Naive thymus-derived CD8-positive, alpha-beta T cell (primary cell): ENCODE measurements at places on chromosomes 12 and 14.

DNA sequence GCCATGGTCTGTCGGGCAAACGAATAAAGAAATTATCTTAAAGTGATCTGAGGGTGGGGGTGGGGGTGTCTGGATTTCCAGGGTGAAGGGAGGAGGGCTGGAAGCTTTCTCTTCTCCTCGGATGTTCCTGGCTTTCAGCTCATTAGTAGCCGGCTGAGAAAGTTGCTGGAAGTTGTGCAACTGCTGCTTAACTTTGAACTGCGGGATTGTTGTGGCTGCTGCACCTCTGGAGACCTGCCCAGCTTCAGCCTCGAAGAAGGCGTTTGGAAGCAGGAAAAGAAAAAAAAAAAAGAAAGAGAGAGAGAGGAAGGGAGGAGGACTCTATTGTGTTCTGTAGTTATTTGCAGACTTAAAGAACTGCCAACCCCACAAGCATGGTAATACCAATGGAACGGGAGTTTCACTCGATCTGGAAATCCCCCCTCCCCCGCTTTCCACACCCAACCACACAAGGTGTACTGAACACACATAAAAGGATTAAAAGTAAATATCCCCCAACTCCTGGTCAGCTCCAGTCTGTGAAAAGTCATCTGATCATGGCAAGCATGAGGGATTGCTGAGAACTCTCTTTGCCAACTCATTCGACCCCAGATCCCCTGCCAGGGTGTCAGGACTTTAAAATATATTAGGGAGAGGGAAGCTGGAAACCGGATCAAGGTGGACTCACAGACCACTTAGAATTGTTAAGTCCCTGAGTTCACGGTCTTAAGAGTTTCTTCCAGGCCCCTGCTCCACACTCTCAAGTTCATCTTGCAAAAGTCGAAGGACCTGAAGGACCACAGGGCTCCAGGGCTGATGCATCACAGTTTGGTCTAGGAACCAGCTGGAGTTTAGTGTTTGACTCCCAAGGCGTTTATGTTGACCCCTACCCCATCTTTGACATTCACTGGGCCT lies at the start of gene RASSF9:
Gene RASSF9, minus strand, starts transcription at position 213 of the 894 bp plus-strand sequence. Its CDS starts 208 bp downstream, at position 5.
- no peak for DNase-seq

GRCh38 chr12:124527861-124528561 lies 39.4 kb downstream of the NCOR2 start:
- no peak for DNase-seq

DNA sequence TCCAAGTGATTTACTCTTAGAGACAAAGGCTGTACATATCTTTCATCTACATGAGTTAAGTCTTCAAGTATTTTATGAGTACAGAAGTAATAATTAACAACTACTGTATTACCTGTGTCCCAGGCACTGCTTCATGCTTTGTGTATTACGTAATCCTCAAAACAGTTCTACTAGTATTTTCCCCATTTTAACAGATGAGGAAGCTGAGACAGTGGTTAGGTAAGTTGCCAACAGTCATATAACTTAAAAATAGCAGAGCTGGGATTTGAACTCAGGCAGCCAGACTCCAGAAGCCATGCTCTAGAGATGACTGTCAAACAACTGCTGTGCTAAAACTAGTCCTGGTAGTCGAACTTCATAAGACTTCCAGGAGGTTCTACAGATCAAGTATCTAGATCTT lies 10.7 kb downstream of the TRMT5 start:
- no peak for DNase-seq

- DNase-seq, result no peak
These were observed 52.9 kb downstream of the PRKCH start for GRCh38 chr14:61374284-61374683.

GRCh38 chr14:89479802-89480201 lies 62.8 kb upstream of the FOXN3 start:
- DNase-seq, result no peak

DNA sequence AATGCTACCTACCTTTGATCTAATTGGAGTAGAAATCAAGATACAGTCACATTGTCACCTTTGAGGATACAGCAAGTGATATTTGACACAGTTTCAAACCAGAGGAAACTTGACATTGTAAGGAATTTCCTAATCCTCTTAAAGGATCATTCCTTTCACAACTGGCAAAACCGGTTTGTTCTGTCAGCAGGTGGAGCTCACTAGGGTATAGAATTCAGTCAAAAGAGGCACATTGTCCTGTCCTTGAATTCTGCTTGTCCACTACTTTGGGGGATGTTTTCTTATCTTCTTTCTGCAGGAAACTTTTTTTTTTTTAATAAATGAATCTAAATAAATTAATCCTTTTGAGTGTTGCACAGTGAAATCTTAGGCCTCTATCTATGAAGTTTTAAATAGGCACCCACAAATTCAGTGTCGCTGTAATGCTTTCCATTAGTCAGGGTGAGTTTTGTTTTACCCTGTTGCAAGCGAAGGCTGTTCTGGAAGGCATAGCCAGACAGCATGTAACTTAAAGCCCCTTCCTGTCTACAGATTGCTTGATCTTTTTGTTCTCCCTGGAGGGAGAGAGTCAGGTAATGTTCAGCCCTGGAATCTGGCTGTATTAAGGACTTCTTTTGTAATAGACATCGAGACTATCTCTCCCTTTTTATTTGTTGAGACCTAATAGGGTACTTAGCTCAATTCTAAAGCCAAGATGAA lies 285.0 kb upstream of the RGS6 start:
- DNase-seq, result no peak

DNA sequence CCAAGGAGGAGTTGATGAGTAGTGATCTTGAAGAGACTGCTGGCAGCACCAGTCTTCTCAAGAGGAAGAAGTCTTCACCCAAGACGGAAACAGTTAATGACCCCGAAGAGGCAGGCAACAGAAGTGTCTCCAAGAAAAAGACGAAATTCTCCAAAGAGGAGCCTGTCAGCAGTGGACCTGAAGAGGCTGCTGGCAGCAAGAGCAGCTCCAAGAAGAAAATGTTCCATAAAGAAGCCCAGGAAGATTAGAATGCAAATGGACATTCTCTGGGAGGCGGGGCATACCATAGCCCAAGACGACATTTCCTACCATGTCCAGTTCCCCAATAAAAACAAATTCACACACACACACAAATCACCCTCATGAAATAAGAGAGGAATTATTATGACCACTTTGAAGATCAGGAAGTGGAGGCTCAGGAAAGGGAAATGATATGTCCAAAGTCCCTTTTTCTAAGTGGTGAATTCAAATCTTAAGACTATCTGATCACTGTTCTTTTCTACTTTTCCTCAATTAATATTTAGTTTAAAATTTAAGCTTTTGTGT lies 131.8 kb downstream of the PAWR start:
- DNase-seq, result no peak

- no peak for DNase-seq
These were observed 38.4 kb downstream of the AKAP6 start for GRCh38 chr14:32367516-32367915.

GRCh38 chr12:76029982-76030340 lies 1.6 kb downstream of the PHLDA1 start:
- DNase-seq, result no peak

DNA sequence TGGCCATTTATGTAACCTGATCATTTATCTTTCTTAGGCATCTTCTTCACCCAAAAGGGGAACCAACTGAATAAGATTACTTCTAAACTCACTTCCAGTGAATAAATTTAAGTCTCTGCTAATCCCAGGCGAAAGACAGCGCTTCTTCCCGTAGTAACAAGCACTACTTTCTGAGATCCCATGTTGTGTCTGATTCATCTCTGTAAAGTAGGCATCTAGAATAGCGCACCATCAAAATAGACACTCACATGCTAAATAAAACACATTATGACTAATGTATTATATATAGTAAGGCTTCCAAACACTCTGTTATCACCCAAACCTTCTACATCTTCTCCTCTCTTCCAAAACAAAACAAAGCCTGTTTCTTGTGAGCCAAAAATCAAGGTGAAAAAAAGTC lies 15.1 kb downstream of the GTF2A1 start:
- no peak for DNase-seq

GRCh38 chr12:62865065-62865464 lies 69.9 kb downstream of the PPM1H start:
- no peak for DNase-seq

GRCh38 chr12:106022568-106023012 lies 116.2 kb downstream of the NUAK1 start:
- no peak for DNase-seq

DNA sequence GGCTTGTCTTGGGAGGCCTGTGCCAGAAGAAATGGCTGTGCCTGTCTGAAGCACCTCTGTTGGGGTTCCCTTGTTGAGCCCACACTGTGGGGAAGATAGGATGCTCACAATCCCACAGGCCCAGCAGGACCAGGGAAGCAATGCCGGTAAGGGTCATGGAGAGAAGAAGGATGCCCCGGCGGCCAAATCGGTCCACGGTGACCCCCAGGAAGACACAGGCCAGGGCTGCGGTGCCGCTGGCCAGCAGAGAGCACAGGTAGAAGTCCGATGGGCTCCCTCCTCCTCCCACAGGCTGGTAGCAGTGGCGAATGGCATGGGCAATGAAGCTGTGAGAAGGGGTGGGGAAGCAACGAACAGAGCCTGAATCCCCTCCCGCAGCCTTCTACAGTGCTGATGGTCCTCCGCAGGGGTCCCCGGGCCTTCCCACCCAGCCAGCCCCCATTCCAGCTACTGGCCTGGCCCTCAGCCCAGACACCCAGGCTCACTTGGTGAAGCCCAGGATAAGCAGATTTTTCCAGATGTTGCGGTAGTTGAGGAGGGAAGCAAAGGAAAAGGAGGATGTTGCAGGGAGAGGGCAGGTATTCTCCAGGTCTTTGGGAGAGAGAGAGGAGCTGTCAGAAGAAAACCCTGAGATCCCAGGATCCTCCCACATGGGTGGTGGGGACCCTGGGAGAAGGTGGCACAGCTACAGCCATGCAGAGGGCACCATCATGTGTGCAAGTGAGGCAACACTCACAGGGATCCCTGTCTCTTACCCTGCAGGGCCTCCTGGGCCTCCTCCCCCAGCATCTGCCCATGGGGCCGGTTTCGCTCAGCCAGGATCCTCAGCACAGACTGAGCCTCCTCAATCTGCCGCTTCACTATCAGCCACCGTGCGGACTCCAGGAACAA lies 5.0 kb downstream of the SLC22A17 start:
- no peak for DNase-seq

- no peak for DNase-seq
These were observed 677 bp downstream of the C12orf75 start for GRCh38 chr12:105330931-105331804.

- no peak for DNase-seq
These were observed 150.9 kb upstream of the SLC38A2 start for GRCh38 chr12:46523446-46523845.

DNA sequence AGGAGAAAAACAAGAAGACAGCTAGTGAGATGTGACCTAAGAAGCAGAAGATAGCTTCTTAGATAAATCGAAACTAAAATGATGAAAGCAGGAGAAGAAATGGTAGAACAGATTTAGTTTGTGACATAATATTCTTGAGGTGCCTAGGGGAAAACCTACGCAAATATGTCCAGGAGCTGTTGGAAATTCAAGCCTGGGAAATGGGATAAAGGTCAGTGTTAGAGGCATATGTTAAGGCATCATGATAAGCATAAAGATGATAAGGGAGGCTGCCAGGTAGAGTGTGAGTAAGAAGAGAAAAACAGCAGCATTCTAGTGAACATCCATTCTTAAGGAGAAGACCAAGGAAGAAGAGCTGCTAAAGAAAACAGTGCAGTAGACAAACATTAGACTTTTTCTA lies 109.6 kb upstream of the LGR5 start:
- DNase-seq, result no peak

DNA sequence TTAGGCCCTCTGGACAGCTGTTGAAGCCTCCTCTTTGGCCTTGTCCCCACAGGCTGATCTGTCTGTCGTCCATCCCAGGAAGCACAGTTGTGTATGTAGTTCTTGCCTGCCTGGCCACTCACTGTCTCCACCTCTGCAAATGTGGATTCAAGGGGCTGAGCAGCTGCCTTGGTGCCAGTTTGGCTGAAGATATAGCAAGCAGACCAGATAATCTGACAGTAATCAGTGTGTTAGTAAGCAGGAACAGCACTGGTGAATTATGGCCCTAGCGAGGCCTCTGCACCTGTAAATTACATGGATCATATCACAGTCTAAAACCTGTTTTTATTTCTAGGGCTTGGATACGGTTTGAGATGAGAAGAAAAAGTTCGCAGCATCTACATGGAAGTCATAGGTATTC lies 282.5 kb upstream of the NOS1 start:
- no peak for DNase-seq

DNA sequence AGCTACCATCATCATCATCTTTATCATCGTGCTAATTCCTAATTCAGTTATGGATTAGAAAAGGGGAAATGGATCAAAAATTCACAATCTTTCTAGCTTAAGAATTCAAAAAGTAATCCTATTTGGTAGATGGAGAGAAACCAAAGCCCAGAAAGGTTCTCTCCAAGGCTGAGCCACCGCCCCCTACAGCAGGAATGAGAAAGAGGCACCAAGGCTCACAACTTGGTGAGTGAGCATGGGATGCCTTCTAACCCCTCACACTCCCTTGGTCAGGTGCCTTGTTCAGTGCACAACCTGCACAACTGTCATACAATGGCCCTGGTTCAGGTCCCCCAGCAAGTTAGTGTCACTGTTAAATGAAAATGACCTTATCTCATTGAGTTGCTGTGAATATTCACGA lies 171.5 kb downstream of the ANO2 start:
- DNase-seq, result no peak

- DNase-seq, result no peak
These were observed 164.9 kb downstream of the CEP128 start for GRCh38 chr14:80776657-80777056.

GRCh38 chr12:27635349-27635972 lies 60.8 kb upstream of the REP15 start:
- DNase-seq, result no peak

DNA sequence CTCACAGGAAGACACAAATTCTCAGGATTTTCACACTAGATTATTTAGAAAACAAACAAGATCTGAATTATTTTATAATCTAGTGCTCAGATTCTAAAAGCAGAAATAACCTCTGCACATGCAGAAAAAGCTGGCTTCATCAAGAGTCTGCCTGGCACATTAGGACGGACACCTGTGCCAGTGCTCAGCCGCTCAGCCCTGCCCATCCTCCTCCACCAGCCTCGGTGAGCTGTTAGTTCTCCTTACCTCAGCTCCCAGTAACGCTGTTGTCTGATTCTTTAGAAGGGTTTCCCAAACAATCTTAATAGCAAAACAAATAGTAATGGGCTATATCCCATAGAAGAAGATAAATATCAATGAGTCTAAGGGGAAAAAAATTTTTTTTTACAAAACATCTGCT lies 27.7 kb downstream of the DUSP16 start:
- no peak for DNase-seq
